ENCODE measurements at places on chromosomes 7 and 10. TPM values are rescaled to one million over a fixed set of nuclear protein-coding genes. Genes with fewer than 3 reads are reported as not detected.
A peak's percentile ranks its signal among the peaks of the same experiment; 100 is the strongest.

The CYP17A1 gene
- total RNA-seq = not detected

The PRSS37 gene
- not detected for total RNA-seq

The CALHM1 gene
- not detected for total RNA-seq

GRCh38 chr7:47074702-47075153 lies 507.2 kb downstream of the TNS3 start:
- no peaks in the 10 kb centered on the region for H3K4me1 ChIP-seq
- H3K4me3 ChIP-seq = no peak overlapping the region
- H3K27ac ChIP-seq = peak overlapping the region; percentile 10
- peak; percentile 28 for DNase-seq
- H3K27me3 ChIP-seq = no peaks in the 10 kb centered on the region
- H3K36me3 ChIP-seq = no peaks in the 10 kb centered on the region

DNA sequence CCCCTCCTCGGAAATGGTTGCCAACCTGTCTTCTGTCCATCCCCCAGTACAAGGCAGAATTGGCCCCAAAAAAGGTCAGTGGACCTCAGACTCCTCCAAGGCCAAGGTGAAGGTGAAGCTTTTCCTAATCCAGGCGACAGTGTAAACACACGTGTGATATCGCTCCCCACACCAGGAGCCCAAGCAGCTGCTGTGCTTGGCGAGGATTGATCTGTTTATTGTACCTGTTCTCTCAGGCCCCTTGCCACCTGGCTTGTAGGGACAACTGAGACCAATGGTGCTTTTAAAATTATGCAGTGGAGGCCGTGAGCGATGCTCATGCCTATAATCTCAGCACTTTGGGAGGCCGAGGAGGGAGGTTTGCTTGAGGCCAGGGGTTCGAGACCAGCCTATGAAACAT lies 66.1 kb upstream of the GTF2IRD1 start:
- DNase-seq = no peak
- no peaks in the 10 kb centered on the region for H3K4me1 ChIP-seq
- no peak overlapping the region for H3K4me3 ChIP-seq
- H3K36me3 ChIP-seq = no peaks in the 10 kb centered on the region
- H3K27me3 ChIP-seq = no peaks in the 10 kb centered on the region

DNA sequence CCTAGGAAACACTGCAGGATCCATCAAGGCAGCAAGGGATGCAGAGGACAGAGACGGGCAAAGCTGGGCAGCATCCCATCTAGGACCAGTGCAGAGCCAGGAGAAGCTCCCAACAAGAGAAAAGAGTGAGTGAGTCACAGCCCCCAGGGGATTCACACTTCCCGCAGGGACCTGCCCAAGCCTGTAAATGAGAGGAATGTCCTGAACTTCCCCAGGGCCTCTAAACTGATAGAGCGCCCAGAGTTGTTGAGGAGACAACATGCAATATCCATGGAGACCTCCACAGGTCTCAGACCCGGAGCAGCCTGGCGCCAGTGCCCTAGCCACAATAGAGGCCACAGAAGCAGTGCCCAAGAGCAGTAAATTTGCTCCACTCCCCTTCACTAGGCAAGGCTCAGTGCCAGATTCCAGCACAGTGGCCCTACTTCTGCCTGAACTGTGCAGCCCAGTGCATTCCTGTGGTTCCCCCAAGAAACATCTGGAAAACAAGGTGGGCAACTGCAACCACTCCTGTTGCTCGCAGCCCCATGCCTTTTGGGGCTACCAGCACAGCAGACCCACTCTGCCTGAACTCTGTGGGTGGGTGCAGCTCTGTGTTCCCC lies 567.5 kb downstream of the POM121L12 start:
- H3K27ac ChIP-seq = no peak overlapping the region
- no peaks in the 10 kb centered on the region for H3K4me1 ChIP-seq
- H3K36me3 ChIP-seq = no peaks in the 10 kb centered on the region
- H3K27me3 ChIP-seq = no peaks in the 10 kb centered on the region

GRCh38 chr10:19918794-19919193 lies 102.6 kb downstream of the PLXDC2 start:
- DNase-seq = no peak
- no peaks in the 10 kb centered on the region for H3K36me3 ChIP-seq
- no peak overlapping the region for H3K4me3 ChIP-seq
- H3K27ac ChIP-seq = no peak overlapping the region
- H3K4me1 ChIP-seq = peaks cover 18% of the 10 kb centered on the region

GRCh38 chr7:148507787-148508186 lies 82.8 kb upstream of the C7orf33 start:
- H3K27ac ChIP-seq = no peak overlapping the region
- no peaks in the 10 kb centered on the region for H3K36me3 ChIP-seq
- no peak overlapping the region for H3K4me3 ChIP-seq
- H3K27me3 ChIP-seq = no peaks in the 10 kb centered on the region

- no peak overlapping the region for H3K4me3 ChIP-seq
- no peaks in the 10 kb centered on the region for H3K4me1 ChIP-seq
- H3K27ac ChIP-seq = peak overlapping the region; percentile 39
- no peak for DNase-seq
- no peaks in the 10 kb centered on the region for H3K27me3 ChIP-seq
These were observed 29.8 kb downstream of the NRP1 start for GRCh38 chr10:33304423-33305225.

GRCh38 chr7:20444030-20444800 lies 113.5 kb downstream of the ITGB8 start:
- H3K4me1 ChIP-seq = no peaks in the 10 kb centered on the region
- H3K27me3 ChIP-seq = no peaks in the 10 kb centered on the region
- no peaks in the 10 kb centered on the region for H3K36me3 ChIP-seq
- no peak overlapping the region for H3K4me3 ChIP-seq
- peak overlapping the region; percentile 42 for H3K27ac ChIP-seq

DNA sequence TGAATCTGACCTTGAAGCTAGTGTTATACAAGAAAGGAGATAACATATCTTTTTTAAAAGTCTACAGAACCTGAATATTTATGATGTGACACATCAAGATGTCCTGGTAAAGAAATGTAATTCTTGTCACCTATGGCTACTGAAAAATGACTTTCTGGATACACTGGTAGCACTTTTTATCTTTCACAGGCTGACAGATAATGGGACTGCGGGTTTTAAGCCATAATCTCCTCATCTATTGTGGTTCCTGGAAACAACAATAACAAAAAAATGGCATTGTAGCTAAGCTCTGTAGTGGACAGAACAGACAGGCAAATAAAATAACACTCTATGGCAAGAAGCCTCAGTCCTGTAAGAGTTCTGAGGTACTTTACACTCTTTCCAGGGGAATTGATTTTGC lies 31.6 kb upstream of the YAE1 start:
- no peak overlapping the region for H3K4me3 ChIP-seq
- H3K27ac ChIP-seq = no peak overlapping the region
- H3K27me3 ChIP-seq = no peaks in the 10 kb centered on the region
- H3K36me3 ChIP-seq = no peaks in the 10 kb centered on the region
- no peak for DNase-seq

DNA sequence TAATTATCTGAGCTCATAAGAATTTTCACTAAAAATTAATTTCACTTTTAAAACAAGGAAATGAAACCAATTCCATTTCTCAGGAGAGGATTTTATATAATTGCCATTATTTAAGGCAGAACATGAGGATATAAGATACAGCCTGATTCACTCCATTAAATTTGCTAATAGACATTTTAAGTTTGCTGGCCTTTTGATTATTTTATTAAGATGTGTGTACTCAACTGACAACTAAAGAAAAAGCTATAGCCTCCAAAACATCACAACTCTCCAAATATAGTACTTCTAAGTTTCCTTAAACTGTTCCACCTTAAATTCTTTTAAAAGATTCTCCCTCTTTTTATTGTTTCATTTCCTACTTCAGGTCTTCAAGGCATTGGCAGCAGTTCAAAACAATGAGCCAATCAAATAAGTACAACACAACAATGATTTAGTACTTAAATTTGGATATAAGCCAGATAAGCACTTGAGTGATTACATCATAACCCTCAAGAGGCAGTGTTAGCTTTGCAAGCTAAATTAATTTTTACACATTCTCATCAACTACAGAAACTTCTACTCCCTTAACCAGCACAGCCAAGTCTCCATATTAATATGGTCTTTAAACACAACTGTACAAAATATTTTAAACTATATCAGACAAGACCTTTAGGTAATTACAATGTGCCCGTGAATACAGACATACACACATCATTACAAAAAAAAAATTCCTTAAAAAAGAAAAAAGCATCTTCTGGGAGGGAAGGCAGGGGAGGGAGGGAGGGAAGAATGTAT lies 121.8 kb downstream of the KMT2C start:
- H3K27me3 ChIP-seq = no peaks in the 10 kb centered on the region
- H3K4me3 ChIP-seq = no peak overlapping the region
- H3K36me3 ChIP-seq = no peaks in the 10 kb centered on the region
- H3K4me1 ChIP-seq = peaks cover 8% of the 10 kb centered on the region
- DNase-seq = peak; percentile 47

DNA sequence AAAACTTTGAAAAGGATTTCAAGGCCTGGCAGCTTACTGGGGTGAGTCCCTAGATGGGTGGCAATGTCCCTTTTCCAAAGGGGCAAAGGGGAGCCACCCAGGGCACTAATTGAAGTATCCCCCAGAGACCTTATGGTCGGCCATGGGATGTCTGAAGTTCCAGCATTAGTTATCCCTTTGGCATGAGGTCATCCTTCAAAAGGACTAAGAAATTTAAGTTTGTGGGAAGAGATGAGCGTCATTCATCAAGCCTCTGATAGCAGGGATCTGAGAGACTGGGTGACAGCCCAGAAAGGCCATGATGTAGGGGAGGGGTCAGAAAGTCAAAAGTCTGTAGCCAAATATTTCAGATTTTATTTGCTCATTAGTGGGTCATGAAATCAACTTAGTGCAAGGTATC lies 195.3 kb downstream of the ZNF438 start:
- no peaks in the 10 kb centered on the region for H3K36me3 ChIP-seq

- H3K4me3 ChIP-seq = no peak overlapping the region
- no peaks in the 10 kb centered on the region for H3K27me3 ChIP-seq
- H3K4me1 ChIP-seq = no peaks in the 10 kb centered on the region
These were observed 42.7 kb upstream of the GAD2 start for GRCh38 chr10:26173837-26174236.

GRCh38 chr7:93364806-93365205 lies 132.6 kb downstream of the VPS50 start:
- H3K27ac ChIP-seq = no peak overlapping the region
- H3K36me3 ChIP-seq = no peaks in the 10 kb centered on the region
- H3K27me3 ChIP-seq = no peaks in the 10 kb centered on the region
- no peaks in the 10 kb centered on the region for H3K4me1 ChIP-seq

GRCh38 chr7:31747553-31747952 lies 60.5 kb downstream of the PPP1R17 start:
- no peak overlapping the region for H3K4me3 ChIP-seq
- H3K27ac ChIP-seq = no peak overlapping the region
- H3K4me1 ChIP-seq = no peaks in the 10 kb centered on the region
- DNase-seq = no peak
- no peaks in the 10 kb centered on the region for H3K36me3 ChIP-seq

GRCh38 chr10:19200211-19200610 lies 151.6 kb downstream of the MALRD1 start:
- H3K36me3 ChIP-seq = no peaks in the 10 kb centered on the region
- no peak overlapping the region for H3K4me3 ChIP-seq

- no peaks in the 10 kb centered on the region for H3K27me3 ChIP-seq
- DNase-seq = no peak
- peak overlapping the region; percentile 78 for H3K27ac ChIP-seq
- peaks cover 3% of the 10 kb centered on the region for H3K4me1 ChIP-seq
- H3K4me3 ChIP-seq = no peak overlapping the region
These were observed 426.5 kb upstream of the NFE2L3 start for GRCh38 chr7:25725451-25725850.

- no peak for DNase-seq
- no peak overlapping the region for H3K4me3 ChIP-seq
- no peak overlapping the region for H3K27ac ChIP-seq
- no peaks in the 10 kb centered on the region for H3K36me3 ChIP-seq
- no peaks in the 10 kb centered on the region for H3K27me3 ChIP-seq
- H3K4me1 ChIP-seq = no peaks in the 10 kb centered on the region
These were observed 115.5 kb upstream of the LAMB4 start for GRCh38 chr7:108245523-108246226.

- H3K4me3 ChIP-seq = no peak overlapping the region
- H3K36me3 ChIP-seq = no peaks in the 10 kb centered on the region
- no peak overlapping the region for H3K27ac ChIP-seq
- H3K4me1 ChIP-seq = no peaks in the 10 kb centered on the region
- no peak for DNase-seq
These were observed 114.9 kb upstream of the ANKRD1 start for GRCh38 chr10:91035650-91036292.

GRCh38 chr7:2055956-2056355 lies 176.8 kb downstream of the MAD1L1 start:
- H3K4me3 ChIP-seq = no peak overlapping the region
- no peak overlapping the region for H3K27ac ChIP-seq
- H3K27me3 ChIP-seq = no peaks in the 10 kb centered on the region
- no peaks in the 10 kb centered on the region for H3K36me3 ChIP-seq

GRCh38 chr10:50541317-50541716 lies 82.4 kb downstream of the SGMS1 start:
- H3K4me3 ChIP-seq = no peak overlapping the region
- H3K27me3 ChIP-seq = no peaks in the 10 kb centered on the region
- no peaks in the 10 kb centered on the region for H3K36me3 ChIP-seq

- H3K4me3 ChIP-seq = peak overlapping the region; percentile 90
- peak overlapping the region; percentile 89 for H3K27ac ChIP-seq
- H3K36me3 ChIP-seq = no peaks in the 10 kb centered on the region
- no peaks in the 10 kb centered on the region for H3K27me3 ChIP-seq
These were observed 625 bp downstream of the IPMK start for GRCh38 chr10:58266826-58267712.

- no peak for DNase-seq
- no peaks in the 10 kb centered on the region for H3K4me1 ChIP-seq
- H3K4me3 ChIP-seq = no peak overlapping the region
- no peaks in the 10 kb centered on the region for H3K36me3 ChIP-seq
- H3K27me3 ChIP-seq = no peaks in the 10 kb centered on the region
- H3K27ac ChIP-seq = no peak overlapping the region
These were observed 145.9 kb upstream of the FAM13C start for GRCh38 chr10:59508296-59508695.
